IMR-90 (cell line): ENCODE measurements at places on chromosomes 13 and 19. TPM values are rescaled to one million over a fixed set of nuclear protein-coding genes. Genes with fewer than 3 reads are reported as not detected.
A peak's percentile ranks its signal among the peaks of the same experiment; 100 is the strongest.

- no peak overlapping the region for H3K4me3 ChIP-seq
- no peak overlapping the region for H3K27ac ChIP-seq
- H3K4me1 ChIP-seq, result peaks cover 2% of the 10 kb centered on the region; the same call in 1 of the 2 replicates
- H3K36me3 ChIP-seq, result peaks cover 24% of the 10 kb centered on the region
- no peaks in the 10 kb centered on the region for H3K27me3 ChIP-seq
Measured at GRCh38 chr19:42363614-42364346, 26.3 kb downstream of the CNFN start.

- DNase-seq, result no peak
- H3K27me3 ChIP-seq, result no peaks in the 10 kb centered on the region
Measured at GRCh38 chr13:34935841-34936240, 6.2 kb upstream of the NBEA start.

GRCh38 chr13:58792854-58793253 is 1161.3 kb downstream of the PCDH17 start:
- H3K27me3 ChIP-seq, result no peaks in the 10 kb centered on the region
- H3K36me3 ChIP-seq, result no peaks in the 10 kb centered on the region
- H3K4me1 ChIP-seq, result no peaks in the 10 kb centered on the region
- no peak overlapping the region for H3K4me3 ChIP-seq
- H3K27ac ChIP-seq, result no peak overlapping the region

- H3K27me3 ChIP-seq, result no peaks in the 10 kb centered on the region
- H3K36me3 ChIP-seq, result peaks cover 55% of the 10 kb centered on the region
- H3K4me3 ChIP-seq, result no peak overlapping the region
- DNase-seq, result no peak
- H3K4me1 ChIP-seq, result no peaks in the 10 kb centered on the region
- H3K27ac ChIP-seq, result no peak overlapping the region
Measured at GRCh38 chr19:7456964-7457541, 31.8 kb downstream of the PEX11G start.

DNA sequence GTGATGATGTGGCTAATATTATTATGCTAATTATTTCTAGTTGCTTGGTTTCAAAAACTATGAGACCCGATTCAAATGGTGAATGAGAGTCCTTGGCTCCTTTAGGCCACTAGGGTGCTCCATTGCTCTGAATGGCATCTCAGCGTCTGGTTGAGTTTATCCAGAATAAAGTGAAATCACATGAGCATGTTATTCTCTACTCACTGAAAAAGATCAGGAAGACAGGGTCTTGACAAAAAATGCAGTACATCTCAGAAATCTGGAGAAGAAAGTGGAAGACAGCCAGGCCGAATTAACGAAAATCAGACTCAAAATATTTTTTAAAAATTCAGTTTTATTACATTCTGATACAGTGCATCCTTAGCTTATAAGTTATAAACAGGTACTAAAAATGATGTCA is 516.2 kb downstream of the MYO16 start:
- no peaks in the 10 kb centered on the region for H3K36me3 ChIP-seq
- H3K4me1 ChIP-seq, result peaks cover 9% of the 10 kb centered on the region
- H3K27ac ChIP-seq, result no peak overlapping the region
- peak; percentile 72 for DNase-seq
- H3K4me3 ChIP-seq, result no peak overlapping the region

The CDX2 gene
- not detected in 2 replicates for total RNA-seq

DNA sequence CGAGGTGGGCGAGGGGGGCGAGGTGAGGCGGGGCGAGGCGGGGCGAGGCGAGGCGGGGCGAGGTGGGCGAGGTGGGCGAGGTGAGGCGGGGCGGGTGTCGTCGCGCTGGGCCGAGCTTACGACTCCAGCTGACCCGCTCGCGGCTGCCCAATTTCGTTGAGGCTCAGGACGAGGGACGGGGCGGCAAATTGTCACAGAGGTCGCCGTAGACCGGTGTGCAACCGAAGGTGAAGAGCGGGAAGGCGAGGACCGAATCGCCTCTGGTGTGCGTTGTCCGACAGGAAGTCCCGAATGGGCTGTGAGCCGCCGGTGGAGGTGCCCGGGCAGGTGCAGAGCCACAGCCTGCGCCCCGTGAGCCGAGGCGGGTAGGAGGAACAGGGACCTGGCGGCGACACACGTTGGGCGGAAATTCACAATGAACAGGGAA is at the start of gene LACC1:
Gene LACC1, plus strand, starts transcription at position 150 of the 427 bp plus-strand sequence. CDS start 1,082 bp downstream, outside the sequence.
- no peak for DNase-seq
- peak within 1 kb of the TSS; percentile 81 for H3K4me3 ChIP-seq
- H3K27me3 ChIP-seq, result no peaks in the 10 kb centered on the region
- H3K27ac ChIP-seq, result peak within 1 kb of the TSS; percentile 86

- no peak overlapping the region for H3K4me3 ChIP-seq
- H3K27me3 ChIP-seq, result no peaks in the 10 kb centered on the region
Measured at GRCh38 chr19:50478901-50479715, 2.5 kb upstream of the GARIN5A start.

DNA sequence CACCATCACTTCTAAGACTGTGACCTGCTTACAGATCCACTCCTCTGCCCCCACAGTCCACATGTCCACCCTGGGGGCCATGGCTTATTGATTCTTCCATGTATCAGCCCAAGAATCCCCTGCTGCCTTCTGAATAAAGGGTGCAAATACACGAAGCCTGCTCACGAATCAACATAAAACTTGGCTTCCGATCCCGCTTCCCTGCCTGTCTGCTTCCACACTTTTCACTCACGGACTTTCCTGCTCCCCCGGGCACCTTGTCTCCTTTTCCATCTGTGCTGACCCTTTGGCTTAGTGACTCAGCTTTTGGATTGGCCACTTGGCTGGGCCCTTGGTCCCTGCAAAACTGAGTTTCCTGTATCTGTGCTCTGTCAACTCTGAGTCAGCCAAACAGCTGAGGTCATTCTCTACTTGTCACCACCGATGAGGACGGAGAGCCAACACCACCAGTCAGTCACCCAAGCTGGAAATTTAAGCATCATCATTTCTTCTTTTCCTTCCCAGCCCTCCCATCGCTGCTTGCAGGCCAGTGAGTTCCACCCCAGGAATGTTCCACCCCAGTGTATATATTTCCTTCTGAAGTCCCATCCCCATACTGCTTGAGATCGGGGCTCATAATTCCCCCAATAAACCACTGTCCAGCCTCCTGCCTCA is 11.4 kb upstream of the USP12 start:
- peak overlapping the region; percentile 58 for H3K27ac ChIP-seq
- no peak overlapping the region for H3K4me3 ChIP-seq
- H3K4me1 ChIP-seq, result peaks cover 3% of the 10 kb centered on the region
- DNase-seq, result peak; percentile 95

DNA sequence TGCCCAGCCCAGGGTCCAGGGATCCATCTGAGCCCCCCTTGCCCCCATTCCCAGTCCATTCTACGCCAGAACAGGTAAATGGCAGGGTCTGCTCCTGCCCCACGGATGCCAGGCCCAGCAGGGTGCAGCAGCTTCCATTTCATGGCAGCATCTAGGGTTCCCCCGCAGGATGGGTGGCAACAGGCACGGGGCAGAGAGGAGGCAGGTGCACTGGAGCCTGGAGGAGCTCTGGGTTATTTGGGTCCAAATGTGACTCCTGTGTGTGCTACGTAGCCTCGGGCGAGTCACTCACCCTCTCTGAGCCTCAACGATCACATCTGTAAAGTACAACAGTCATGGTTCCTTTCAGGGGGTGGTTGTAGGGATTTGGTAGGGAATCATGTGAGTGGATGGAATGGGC is 27.4 kb downstream of the IL12RB1 start:
- no peak overlapping the region for H3K4me3 ChIP-seq
- no peak overlapping the region for H3K27ac ChIP-seq
- peaks cover 9% of the 10 kb centered on the region; the same call in 1 of the 2 replicates for H3K27me3 ChIP-seq
- no peaks in the 10 kb centered on the region for H3K36me3 ChIP-seq
- DNase-seq, result no peak

The BCAM gene
- total RNA-seq, result 2.3 and 2.8 TPM in 2 replicates

DNA sequence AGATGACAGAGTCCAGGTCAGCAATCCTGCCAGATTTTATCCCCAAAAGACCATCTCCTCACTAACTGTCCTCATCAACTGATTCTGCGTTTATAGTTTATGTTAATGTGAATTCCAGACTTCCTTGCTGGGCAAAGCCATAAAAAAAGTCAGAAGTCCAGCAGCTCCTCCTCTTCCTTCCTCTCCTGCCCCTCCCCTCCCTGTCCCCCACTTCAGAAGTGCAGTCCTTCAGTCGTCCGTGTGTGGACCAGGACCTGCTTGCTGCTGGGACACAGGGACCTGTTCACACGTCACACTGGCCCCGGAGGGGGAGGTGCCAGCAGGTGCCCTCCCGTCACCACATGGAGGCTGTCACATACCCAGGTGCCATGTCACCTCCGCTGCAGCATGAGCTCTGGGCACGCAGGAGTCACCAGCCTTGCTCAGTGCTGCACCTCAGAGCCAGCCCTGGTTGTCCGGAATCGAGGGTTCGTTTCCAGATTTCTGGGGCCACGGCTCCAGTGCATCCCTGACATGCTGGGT is 4.0 kb upstream of the MCF2L start:
- H3K4me1 ChIP-seq, result no peaks in the 10 kb centered on the region
- no peak for DNase-seq
- peaks cover 67% of the 10 kb centered on the region for H3K27me3 ChIP-seq
- H3K36me3 ChIP-seq, result no peaks in the 10 kb centered on the region

DNA sequence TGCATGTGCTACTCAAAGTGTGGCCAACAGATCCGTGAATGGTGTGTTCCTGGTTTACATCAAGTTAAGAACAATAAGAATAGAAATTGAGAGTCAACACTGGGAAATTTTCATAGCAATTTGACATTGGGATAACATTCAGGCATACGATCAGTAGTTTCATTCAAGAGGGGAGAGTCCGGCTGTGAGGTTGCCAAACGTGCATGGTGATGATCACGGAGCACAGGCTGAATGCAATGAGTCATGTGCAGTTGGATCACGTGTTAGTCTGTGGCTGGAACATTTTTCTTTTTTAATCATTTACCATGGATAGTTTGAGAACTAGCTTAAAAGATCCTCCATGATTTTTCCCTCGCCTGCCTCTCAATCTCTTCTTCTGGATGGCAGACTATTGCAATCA is 2.5 kb upstream of the DCT start:
- no peaks in the 10 kb centered on the region for H3K4me1 ChIP-seq
- no peaks in the 10 kb centered on the region for H3K36me3 ChIP-seq
- H3K27me3 ChIP-seq, result peaks cover 5% of the 10 kb centered on the region

The FCER2 gene
- total RNA-seq, result not detected in 2 replicates

The KLF1 gene
- not detected in 2 replicates for total RNA-seq

DNA sequence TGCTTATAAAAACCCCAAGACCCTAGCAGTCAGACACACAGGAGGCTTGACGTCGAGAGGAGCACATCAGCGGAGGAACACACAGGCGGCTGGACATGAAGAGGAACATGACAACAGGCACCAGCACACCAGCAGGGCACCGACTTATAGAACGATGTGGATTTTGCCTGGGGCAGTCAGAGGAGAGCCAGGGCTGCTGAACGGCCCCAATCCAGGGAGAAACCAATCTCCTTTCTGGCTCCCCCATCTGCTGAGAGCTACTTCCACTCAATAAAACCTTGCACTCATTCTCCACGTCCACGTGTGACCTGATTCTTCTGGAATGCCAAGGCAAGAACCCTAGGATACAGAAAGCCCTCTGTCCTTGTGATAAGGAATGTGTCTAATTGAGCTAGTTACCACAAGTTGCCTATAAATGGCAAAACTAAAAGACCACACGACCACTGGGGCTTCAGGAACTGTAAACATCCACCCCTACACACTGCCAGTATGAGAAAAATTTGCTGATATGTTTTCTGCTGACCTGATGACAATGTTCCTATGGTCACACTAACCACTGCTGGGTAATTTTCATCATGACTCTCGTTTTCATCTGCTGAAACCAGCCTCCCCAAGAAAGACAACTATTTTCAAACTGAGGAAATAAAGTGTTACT is 35.8 kb upstream of the CEACAM21 start:
- peaks cover 21% of the 10 kb centered on the region for H3K27me3 ChIP-seq
- no peaks in the 10 kb centered on the region for H3K4me1 ChIP-seq
- H3K36me3 ChIP-seq, result no peaks in the 10 kb centered on the region
- no peak overlapping the region for H3K4me3 ChIP-seq

The ZNF225 gene
- total RNA-seq, result 5.7 and 6.1 TPM in 2 replicates

- H3K27me3 ChIP-seq, result no peaks in the 10 kb centered on the region
- H3K27ac ChIP-seq, result no peak overlapping the region
- no peaks in the 10 kb centered on the region for H3K36me3 ChIP-seq
- H3K4me1 ChIP-seq, result peaks cover 3% of the 10 kb centered on the region
- no peak for DNase-seq
- no peak overlapping the region for H3K4me3 ChIP-seq
Measured at GRCh38 chr13:59674616-59675015, 489.1 kb downstream of the DIAPH3 start.

The NAPSA gene
- not detected in 2 replicates for total RNA-seq

The BEST2 gene
- total RNA-seq, result not detected in 2 replicates

- peaks cover 18% of the 10 kb centered on the region; the same call in 1 of the 2 replicates for H3K4me1 ChIP-seq
- no peaks in the 10 kb centered on the region for H3K36me3 ChIP-seq
Measured at GRCh38 chr13:26967119-26968038, 204.2 kb downstream of the USP12 start.

The GPR183 gene
- total RNA-seq, result 0.18 and 0.28 TPM in 2 replicates

GRCh38 chr13:29937841-29938240 is 87.4 kb upstream of the UBL3 start:
- H3K4me1 ChIP-seq, result no peaks in the 10 kb centered on the region
- H3K27ac ChIP-seq, result no peak overlapping the region
- no peak overlapping the region for H3K4me3 ChIP-seq
- peaks cover 29% of the 10 kb centered on the region for H3K27me3 ChIP-seq
- no peaks in the 10 kb centered on the region for H3K36me3 ChIP-seq

The SMAD9 gene
- total RNA-seq, result 4.8 and 5.8 TPM in 2 replicates

The GPR18 gene
- not detected in 2 replicates for total RNA-seq
